ENCODE measurements at places on chromosomes 6 and 20.

GRCh38 chr20:41052742-41053419, 24.3 kb downstream of the TOP1 start:
- peak; percentile 91 for DNase-seq

DNA sequence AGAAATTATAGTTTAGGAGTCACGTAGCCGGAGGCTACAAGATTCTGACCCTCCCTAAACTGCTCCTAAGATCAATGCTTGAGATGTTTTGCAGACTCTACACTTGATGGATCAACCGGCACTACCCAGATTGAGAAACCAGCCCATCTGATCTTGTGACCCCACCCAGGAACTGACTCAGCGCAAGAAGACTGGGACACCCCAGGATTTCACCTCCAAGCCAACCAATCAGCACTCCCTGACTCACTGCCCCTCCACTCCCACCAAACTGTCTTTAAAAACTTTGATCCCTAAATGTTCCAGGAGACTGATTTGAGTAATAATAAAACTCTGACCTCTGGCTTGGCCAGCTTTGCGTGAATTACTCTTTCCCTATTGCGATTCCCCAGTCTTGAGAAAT, 99.8 kb downstream of the OPRM1 start:
- no peak for DNase-seq

DNA sequence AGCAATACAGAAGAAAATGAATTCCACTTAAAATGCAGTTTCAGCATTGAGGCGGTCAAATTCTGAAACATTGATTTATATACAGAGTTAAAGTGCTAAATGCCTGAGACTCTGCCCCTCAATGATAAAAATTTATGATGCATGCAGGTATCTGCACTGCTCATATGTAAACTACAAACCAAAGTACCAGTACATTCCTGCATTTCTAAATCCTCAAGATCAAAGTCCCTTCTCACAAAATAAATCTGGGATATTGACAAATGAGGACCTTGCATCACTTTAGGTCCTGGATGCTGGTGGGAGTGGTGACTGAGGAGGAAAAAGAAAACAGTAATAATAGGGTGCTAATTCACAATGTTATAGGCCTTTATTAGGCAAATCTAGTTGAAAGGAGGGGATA, 101.9 kb downstream of the FIG4 start:
- no peak for DNase-seq

DNA sequence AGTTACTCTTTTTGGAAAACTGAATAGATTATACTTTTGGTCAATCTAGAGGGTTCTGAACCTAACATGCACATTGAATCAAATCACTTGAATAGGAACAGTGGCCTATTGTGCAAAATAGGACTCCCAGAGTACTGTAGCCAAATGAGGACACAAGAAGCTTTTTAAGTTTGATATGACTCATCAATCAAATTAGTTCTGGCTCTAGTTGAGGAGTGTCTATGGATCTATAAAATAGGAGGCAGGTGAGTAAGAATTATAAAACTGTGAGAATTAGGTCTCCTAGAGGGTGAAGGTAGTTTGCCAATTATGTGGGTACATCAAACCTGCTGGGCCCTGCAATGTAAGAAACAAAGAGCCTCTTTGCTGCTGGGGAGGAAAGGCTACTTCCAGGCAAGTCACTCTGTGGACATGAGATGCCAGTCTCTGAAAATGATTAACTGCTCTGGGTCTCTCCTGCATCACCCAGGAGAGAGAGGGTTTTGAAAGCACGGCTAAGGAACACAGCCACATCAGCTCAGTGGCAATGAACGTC, 112.3 kb downstream of the RCAN2 start:
- no peak for DNase-seq

GRCh38 chr6:118648866-118649554, 2.4 kb downstream of the CEP85L start:
- peak; percentile 12 for DNase-seq

DNA sequence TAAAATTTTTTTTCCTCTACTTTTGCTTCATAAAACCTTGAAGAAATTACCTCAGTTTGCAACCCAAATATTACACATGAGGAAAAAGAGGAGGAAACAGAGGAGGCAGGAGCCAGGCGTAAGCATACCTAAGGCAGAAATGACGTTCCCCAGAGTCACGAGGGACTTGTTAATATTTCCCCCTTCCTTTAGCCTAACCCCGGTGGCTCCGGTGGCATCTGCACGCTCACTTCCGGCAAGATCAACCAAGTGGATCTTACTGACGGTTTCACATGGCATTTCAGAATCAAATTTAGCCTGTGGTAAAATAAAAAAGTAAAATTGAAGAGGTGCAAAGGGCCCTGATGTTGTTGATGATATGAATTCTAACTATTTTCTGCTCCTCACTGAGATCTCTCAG, 67.4 kb downstream of the KIF16B start:
- DNase-seq = no peak

- peak; percentile 10 for DNase-seq
Measured at GRCh38 chr6:89299466-89299850, 15.6 kb downstream of the GABRR2 start.

- no peak for DNase-seq
Measured at GRCh38 chr20:50571466-50571865, 61.3 kb downstream of the PTPN1 start.

DNA sequence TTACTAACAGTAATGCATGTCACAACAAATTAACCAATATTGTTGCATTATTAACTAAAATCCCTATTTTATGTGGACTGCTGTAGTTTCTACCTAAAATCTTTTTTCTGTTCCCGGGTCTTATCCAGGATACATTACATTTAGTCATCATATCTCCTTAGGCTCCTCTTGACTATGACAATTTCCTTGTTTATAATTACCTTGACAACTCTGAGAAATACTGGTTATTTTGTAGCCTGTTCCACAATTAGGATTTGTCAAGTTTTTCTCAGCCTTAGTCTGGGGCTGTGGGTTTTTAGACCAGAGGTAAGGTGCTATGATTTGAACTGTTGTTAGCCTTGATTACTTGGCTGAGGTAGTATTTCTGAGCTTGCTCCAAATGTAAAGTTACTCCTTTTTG, 3.7 kb downstream of the FBXO5 start:
- peak; percentile 29 for DNase-seq

DNA sequence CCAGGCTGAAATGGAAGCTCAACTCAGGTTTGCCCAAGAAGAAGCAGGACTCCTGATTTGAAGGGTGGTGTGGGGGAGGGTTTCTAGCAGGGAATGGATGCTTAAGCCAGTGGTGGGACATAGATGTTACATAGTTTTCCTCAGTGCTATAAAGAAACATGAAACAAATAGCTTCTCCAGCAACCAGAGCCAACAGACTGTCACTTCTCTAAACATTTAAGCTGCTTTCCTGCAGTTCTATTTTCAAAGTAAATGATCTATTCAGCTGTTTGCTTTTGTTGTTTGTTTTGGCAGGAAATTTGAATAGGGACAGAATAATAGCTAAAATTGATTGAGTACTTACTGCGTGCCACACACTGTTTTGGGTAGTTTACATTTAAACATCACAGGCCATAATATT, 169.0 kb downstream of the UST start:
- no peak for DNase-seq

DNA sequence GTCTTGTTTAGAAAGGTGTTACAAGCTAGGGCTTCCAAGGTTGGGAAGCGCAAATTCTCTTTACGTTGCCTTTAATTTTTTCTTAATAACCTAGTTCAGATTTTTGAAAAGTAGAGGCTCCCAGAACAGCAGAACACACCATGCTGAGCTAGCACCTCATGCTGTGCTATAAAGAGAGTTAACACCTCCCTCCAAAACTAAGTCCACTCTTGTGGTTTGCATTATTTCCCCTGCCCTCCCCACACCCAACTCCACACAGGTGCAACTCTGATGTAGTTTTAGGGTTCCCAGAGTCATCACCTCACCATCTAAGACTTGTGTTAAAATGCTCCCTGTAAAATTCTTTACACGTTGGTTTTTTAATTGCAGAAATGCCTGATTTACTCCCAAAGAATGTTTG, 459.4 kb upstream of the JARID2 start:
- DNase-seq = no peak

GRCh38 chr6:98124171-98124570, 710.2 kb upstream of the POU3F2 start:
- peak; percentile 11 for DNase-seq

GRCh38 chr6:39830444-39830843, 38.3 kb downstream of the DAAM2 start:
- DNase-seq = no peak

- no peak for DNase-seq
Measured at GRCh38 chr6:109373331-109373730, 8.9 kb downstream of the CD164 start.

DNA sequence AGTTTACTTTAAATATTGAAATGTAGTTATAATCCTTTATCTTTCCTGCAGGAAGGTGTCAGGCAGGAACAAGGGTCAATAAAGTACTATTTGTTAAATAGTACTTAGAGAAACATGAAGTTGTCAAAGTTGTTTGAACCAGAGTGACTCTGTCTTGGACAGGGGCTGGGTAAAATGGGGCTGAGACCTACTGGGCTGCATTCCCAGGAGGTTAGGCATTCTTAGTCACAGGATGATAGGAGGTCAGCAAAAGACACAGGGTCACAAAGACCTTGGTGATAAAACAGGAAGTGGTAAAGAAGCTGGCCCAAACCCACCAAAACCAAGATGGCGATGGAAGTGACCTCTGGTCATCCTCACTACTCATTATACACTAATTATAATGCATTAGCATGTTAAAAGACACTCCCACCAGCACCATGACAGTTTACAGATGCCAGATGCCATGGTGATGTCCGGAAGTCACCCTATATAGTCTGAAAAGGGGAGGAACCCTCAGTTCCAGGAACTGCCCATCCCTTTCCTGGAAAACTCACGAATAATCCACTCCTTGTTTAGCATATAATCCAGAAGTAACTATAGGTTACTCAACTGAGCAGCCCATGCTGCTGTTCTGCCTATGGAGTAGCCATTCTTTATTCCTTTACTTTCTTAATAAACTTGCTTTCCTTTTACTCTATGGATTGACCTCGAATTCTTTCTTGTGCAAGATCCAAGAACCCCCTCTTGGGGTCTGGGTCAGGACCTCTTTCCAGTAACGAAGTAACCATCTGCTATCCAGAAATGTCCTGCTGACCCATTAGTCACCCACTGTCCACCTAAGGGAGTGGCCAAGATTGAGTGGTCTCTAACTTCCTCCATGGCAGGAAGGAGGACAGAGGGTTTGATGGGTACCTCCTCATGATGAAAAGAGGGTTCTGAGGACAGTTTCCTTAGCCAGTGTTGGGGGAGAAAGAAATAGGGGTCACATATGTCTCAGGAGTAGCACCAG, 19.6 kb downstream of the SLC22A2 start:
- DNase-seq = no peak

DNA sequence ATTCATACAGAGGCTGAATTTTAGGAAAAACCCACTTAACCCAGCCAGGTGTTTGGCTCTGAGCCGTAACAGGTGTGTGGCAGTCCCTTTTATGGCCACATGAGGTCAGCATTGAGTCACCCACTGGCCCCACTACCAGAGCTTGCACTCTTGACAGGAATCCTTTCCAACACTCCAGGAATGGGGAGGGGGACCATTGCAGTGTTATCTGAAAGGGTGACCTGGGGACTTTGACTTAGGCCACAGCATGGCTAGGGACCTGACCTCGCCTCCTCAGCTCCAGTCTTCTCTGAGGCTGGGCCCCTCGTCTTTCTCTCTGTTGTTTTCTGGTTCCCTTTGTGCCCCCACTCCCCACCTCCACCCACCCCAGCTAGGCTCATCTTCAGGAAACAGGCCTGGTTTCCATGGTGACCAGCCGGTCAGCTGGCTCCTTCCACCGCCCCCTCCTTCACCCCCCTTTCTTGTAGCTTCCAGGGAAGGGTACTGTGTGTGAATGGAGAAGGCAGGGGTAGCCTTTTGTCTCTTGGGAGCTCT, 2.1 kb upstream of the TMEM151B start:
- DNase-seq = peak; percentile 45

GRCh38 chr6:15588971-15589634, 73.7 kb downstream of the DTNBP1 start:
- DNase-seq = peak; percentile 93

DNA sequence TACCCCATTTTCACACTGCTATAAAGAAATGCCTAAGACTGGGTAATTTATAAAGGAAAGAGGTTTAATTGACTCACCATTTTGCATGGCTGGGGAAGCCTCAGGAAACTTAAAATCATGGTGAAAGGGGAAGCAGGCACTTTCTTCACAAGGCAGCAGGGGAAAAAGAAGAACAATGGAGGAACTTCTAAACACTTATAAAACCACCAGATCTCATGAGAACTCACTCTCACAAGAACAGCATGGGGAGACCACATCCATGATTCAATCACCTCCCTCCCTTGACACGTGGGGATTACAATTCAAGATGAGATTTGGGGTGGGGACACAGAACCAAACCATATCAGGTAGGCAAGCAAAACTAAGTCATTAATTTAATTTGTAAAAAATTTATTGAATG, 343.2 kb downstream of the FRK start:
- DNase-seq = no peak
